Fibroblast of skin of back (primary cell): ENCODE measurements at places on chromosomes 7 and 10.

- no peak for DNase-seq
These were observed 70.5 kb upstream of the SP4 start for GRCh38 chr7:21357151-21358097.

DNA sequence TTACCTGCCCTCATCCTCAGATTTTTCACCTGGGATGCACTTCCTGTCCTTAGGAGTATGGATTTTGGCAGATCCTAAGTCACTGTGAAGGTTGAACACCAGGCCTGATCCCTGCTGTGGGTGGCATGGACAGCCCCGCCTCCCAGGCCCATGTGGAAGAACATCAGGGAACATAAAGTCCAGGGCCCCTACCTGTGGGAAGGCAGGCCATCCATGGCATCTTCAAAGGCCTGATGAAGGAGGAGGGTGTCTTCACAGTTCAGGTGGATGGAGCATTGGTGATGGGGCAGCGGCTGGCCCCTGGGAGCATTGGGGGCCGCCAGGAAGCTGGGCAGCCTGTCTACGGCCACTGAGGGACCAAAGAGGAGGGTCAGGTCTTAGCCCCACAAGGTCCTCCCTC lies 24.6 kb downstream of the PYROXD2 start:
- no peak for DNase-seq

- no peak for DNase-seq
These were observed 717.6 kb downstream of the GRM8 start for GRCh38 chr7:126535176-126535575.

DNA sequence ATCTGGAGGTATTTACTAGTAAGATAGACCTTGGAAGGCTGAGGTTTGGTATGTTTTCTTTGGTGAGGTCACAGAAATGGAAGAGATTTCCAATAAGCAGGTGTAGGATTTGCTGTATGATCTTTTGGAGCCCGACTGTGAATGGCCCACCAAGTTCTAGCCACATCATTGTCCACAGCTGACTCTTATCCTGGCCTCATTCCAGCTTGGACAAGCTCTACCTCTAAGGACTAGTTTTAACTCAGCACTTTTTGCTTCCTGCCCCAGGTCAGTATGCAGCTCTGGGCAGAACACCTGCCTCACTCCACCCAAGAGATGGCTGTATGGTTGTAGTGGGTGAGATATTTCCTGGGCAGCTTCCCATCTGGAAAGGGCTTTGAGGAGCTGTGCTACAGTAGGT lies 6.1 kb upstream of the CPA4 start:
- DNase-seq: no peak

DNA sequence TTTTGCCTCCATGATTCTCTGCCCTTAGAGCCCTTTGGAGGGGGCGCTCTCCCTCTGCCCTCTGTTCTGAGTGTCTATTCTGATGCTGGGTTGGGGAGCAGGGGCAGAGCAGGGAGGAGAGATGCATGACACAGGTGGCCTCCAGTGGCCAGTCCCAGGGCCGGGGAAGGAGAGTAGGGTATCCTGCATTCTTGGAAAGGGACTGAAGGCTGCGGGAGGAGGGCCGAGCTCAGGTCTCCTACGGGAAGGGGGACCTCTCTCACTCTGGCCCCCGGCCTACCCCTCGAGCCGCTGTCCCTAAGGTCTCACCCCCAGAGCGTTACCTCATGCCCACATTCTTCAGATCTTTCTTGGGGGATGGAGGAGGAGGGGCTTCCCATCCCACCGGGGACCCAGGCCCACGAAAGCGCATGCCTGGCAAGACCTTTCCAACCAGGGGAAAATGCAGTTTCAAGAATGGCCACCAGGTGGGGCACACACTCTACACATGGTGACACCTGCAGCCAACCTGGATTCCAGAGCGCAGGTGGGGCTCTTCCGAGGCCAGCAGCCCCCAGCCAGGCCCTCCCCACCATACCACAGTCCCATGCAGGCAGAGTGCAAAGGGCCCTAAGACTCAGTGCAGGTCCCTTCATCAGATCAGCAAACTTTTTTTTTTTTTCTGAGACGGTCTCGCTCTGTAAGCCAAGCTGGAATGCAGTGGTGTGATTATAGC lies 86.4 kb downstream of the MYL10 start:
- peak; percentile 30 for DNase-seq

DNA sequence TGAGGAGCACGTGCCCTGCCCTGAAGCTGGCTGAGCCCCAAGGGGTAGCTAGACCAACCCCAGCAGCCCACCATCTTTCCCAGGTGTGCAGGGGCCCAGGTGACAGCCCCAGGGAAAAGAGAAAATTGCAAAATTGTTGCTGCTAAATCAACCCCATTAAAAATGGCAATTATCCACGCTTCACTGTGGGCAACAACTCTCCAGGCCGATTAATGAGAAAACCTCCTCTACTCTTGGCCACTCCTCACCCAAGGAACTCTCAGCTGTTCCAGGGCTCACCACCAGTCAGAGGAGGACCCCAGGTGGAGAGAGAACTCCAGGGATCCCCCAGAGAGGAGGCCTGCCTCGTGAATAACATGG lies 516.1 kb upstream of the MGMT start:
- DNase-seq: no peak

- peak; percentile 54 for DNase-seq
These were observed 32.0 kb upstream of the PLEKHA1 start for GRCh38 chr10:122342293-122343134.

- DNase-seq: no peak
These were observed 183.5 kb upstream of the CDCA7L start for GRCh38 chr7:22129166-22129565.

- peak; percentile 98 for DNase-seq
These were observed 32.8 kb downstream of the IL15RA start for GRCh38 chr10:5944389-5945189.

- DNase-seq: peak; percentile 9
These were observed 118.9 kb downstream of the APBB1IP start for GRCh38 chr10:26556748-26557640.

DNA sequence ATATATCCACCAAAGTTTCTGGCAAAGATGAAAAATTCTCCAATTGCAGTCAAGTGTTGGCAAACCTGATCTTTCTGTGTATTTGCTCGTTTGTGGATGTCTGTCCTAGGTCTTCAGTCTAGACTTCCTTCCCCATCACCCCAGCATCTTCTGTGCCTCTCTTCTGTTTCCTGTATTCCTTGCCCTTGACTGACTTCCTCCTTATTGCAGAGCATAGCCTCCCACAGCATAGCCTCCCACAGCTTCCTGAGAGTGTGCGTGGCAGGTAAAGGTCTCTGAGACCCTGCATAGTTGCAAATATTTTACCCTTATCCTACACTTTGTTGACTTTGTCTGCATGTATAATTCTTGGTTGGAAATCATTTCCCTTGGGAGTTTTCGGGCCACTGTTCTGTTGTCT lies 18.4 kb downstream of the SLC18A2 start:
- DNase-seq: no peak

DNA sequence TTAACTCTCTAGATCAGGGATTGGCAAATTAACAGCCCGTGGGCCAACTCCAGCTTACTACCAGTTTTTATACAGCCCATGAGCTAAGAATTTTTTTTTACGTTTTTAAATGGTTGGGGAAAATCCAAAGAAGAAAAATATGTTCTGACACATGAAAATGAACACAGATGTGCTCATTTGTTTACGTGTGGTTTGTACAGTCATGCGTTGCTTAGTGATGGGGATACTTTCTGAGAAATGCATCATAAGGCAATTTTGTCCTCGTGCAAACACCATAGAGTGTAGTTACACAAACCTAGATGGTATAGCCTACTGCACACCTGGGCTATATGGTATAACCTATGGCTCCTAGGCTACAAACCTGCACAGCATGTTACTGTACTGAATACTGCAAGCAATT lies 8.3 kb upstream of the SMKR1 start:
- peak; percentile 86 for DNase-seq
